Effector memory CD4-positive, alpha-beta T cell (primary cell): ENCODE measurements at places on chromosomes 3 and 15.

DNA sequence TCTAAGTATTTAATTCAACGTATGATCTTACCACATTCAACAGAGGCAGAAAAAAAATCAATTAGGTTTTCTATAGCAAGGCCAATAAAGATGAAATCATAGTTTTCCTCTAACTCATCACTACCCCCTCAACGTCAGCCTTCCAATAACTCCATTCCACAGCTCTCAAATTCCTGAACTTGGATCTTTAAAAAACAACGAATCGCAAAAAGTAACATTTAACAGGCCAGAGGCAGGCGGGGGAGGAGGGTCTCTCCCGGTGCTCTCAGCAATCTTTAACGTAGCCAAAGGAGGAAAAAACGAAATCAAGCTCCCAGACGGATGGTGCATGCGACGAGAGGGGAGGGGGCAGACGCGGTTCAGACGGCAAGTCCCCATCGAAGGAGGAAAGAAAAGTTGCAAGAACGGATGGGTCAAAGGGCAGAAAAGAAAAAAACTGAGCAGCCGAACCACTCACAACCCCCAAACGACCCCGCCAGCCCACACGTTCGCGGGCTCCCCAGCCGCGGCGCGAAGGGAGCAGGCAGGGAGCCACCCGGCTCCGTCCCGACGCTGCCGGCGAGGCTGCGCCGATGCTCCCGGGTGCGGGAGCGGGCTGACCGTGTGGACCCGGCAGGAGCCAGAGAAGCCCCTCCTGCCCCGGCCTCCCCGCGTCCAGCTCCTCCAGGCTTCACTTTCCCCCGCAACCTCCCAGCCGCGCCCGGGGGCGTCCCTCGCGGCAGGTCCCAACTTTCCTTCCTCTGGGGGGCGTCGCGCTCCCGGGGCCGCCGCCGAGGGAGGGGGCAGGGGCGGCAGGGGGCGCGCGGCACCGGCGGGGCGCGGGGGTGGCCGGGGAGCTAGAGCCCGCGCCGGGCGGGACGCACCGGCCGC is 703 bp downstream of the PEAK1 start:
- DNase-seq = peak; percentile 24

- DNase-seq = peak; percentile 39
These were observed 6.0 kb downstream of the MUC13 start for GRCh38 chr3:124928333-124929202.

DNA sequence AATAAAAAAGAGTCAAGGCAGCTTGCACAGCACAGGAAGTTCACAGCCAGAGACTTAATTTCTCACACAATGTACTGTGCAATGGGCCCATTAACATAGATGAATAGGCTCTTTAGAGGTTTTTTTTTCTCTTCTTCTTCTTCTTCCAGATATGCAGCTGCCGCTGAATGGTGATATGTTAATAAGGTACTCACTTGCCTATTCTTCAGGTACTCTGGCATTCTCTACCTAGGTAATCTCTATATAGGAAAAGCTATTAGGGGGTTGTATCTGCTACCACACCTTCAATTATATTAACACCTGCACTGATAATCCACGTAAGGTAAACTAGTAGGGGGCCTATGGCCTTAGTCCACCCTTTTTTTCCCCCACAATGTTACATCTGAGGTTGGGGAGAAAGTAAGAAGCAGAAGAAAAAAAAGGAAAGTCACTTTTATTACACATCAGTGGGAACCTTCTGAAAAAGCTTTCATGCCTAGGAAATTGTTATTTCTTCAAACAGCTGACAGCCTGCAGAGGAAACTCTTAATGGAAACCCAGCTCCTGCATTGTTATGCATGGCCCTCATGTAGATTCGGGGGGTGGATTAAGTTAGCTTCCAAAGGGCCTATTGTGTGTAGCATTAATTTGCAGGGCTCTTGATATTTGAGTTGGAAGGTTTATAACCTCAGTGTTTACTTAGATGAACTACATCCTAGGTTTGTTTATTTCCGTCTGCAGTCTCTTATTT is 525.5 kb downstream of the ZIC1 start:
- DNase-seq = no peak

DNA sequence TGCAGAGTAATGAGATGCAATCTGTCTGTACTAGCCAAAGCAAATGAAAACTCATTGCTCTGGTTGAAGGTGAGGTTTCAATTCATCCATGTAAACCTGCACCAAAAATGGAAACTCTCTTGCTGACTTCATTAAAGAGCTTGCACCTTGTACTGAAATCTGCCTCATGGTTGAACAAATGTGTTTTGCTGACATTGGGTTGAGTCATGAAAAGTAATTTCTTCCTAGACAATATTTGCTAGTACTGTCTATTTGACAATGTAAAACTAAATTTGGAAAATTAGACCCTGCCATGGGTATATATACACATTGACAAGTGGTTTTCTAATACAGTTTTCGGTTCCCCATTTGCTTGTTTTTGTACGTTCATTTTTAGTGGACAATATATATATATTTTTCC is 33.3 kb downstream of the RYR3 start:
- no peak for DNase-seq

GRCh38 chr15:49441356-49441755 is 18.3 kb downstream of the FGF7 start:
- no peak for DNase-seq
